Ammon's horn (tissue), 1 donor: ENCODE measurements at places on chromosomes 13 and 19.

GRCh38 chr19:18832306-18833140, 764 bp downstream of the UPF1 start:
- DNase-seq: no peak

GRCh38 chr19:39127812-39128515, 2.4 kb downstream of the PAK4 start:
- DNase-seq: no peak

- DNase-seq: peak; percentile 100
These were observed at the start of gene LIN37 for GRCh38 chr19:35748106-35749020. Gene LIN37 (plus strand): TSS chr19:35748576. CDS start chr19:35748725, 149 bp downstream.

GRCh38 chr19:48578891-48579290, 26.9 kb downstream of the SULT2B1 start:
- no peak for DNase-seq

DNA sequence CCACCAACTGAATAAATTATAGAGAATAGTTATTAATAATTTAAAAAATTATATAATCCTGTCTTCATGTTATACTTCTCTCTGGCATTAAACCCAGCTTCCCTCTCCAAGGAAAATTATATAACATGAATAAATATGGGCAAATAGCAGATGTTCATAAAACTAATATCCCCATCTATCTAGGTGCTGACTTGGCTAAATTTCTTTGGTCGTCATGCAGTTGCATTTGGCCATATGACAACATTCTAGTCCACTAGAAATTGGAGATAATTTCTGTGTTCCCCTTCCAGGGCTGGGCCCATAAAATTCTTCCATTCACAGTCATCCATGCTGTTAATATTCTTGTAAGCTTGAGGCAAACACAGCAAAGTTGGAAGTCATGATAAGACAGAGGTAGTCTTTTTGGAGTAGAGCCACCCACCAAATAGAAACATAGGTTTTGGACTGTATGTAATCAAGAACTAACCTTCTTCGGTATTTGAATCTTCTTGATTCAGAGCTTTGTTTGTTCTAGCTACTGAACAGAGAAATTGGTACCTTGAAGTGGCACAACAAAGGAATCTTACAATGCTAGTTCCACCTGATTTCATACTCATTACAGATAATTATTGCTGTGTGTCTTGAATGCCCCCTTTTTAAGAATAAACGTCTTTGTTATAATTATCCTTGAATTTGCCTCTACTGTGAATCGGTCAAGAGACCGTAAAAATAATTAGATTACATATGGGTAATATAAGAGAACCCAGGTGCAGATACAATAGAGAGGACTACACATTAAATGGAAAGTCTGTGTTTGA, 678.5 kb upstream of the PCDH20 start:
- no peak for DNase-seq

- DNase-seq: no peak
These were observed 124.2 kb downstream of the CACNA1A start for GRCh38 chr19:13381827-13382632.

DNA sequence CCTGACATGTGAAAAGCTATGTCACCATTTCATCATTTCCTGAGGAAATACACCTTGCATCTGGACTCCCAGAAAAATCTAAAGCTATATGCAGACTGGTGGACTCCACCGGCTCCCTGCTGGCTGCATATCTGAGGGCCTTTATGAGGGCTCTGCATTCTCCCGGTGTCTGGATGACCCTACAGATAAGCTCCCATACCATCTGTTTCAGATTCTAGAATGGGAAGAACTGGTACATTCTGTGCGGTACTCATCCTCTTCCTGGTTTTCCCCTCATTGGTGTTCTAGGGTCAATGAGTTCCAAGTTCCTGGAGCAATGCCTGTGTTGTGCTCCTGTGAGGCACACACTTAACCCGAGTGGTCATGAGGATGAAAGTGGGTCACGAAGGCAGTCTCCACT, 60.4 kb downstream of the COL4A1 start:
- no peak for DNase-seq

- no peak for DNase-seq
These were observed 56.8 kb upstream of the KLF12 start for GRCh38 chr13:74190999-74191398.

GRCh38 chr13:79621902-79622301, 140.9 kb downstream of the NDFIP2 start:
- DNase-seq: no peak

- DNase-seq: no peak
These were observed 8.3 kb upstream of the NAA16 start for GRCh38 chr13:41302743-41303142.

DNA sequence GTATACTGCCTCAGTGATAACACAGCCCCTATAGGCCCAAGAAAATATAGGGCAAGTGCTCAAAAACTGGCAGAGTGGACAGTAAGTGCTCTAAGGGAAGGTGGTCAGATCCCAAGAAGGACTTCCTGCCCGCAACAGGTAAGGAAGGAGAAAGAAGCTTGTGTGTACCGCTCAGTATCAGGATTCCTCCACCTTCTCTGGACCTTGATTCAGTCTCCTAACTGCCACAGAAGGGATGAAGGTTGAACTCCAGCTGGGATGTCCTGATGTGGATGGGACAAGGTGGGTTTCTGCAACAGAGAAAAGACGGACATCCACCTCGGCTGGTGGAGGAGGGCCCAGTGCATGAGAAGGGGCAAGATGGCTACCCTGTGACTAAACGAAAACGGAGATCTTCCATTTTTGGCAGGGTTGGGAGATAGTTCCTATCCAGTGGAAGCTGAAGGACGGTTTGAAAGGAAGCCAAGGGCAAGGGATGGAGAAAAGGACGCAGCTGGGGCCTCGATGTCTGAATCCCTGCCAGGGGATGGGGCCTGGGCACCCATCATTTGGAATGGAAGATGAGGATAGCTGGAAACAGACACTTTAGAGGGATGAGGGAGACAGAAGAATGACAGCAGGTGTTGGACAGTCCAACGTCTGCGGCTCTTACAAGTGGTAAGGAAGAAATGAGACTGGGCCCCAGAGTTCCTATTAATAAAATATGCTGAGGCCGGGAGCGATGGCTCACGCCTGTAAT, 1.3 kb upstream of the ATF5 start:
- no peak for DNase-seq

DNA sequence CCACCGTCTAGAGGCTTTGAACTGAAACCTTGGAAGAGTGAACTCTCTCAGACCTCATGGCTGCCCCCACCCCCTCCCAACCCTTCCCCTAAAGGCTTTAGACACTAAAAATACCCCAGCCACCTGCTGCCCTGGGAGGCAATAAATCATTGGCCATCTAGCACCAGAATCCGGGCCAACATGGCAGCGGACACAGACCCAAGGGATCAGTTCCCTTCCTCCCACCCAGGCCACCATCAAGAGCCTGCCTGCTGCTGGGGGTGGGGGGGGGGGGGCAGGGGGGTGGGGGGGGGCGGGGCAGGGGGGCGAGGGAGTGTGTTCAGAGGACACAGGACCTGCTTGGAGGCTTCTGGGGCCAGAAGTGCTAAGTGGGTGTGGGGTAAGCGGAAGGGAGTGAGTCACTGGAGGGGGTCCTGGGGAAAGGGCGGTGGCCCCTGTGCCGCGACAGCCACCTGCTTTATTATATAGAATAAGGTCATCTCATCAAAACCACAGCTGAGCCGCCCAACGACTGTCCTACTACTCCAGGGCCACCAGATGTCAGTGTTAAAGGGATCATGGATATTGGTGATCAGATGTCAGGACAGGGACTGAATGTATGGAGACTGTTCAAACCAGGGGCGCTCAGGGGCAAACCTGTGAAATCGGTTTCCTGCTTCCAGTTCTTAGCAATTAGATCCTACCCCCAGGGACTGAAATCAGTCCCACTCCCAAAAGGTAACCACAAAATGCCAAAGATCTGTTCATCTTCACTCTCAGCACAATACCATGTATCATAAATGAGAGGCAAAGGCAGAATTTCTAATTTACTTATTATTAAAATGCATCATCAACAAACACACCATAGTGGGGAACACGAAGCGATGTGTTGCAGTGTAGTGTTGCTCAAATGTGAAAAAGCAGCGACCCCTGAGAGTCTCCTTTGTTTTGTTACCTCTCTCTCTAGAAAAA, 24.3 kb downstream of the ARL11 start:
- peak; percentile 33 for DNase-seq

GRCh38 chr13:97724450-97724849, 229.0 kb upstream of the IPO5 start:
- peak; percentile 55 for DNase-seq

DNA sequence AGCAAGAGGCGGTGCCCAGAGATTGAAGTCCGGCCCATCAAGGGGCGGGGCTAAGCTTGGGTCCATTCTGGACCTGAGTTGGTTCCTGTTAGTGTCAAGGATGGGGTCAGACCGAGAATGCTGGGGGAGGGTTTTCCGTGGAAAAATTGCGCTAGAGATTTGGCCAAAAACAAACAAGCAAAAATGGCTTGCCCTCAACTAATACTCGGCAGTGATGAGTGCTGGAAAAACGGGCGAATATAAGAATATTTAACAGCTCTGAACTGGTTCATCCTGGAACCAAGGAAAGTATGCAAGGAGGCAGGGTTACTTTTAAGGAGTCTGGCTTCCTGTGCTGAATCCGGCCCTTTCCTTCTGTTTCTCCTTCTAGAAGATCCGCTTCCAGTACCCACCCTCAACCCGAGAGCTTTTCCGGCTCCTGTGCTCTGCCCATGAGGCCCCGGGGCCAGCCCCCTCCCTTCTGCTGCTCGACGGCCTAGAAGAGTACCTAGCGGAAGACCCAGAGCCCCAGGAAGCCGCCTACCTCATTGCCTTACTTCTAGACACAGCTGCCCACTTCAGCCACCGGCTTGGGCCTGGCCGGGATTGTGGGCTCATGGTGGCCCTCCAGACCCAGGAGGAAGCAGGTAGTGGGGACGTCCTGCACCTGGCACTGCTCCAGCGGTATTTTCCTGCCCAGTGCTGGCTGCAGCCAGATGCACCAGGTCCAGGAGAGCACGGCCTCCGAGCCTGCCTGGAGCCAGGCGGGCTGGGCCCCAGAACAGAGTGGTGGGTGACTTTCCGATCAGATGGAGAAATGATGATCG, 880 bp downstream of the SWSAP1 start:
- DNase-seq: no peak

DNA sequence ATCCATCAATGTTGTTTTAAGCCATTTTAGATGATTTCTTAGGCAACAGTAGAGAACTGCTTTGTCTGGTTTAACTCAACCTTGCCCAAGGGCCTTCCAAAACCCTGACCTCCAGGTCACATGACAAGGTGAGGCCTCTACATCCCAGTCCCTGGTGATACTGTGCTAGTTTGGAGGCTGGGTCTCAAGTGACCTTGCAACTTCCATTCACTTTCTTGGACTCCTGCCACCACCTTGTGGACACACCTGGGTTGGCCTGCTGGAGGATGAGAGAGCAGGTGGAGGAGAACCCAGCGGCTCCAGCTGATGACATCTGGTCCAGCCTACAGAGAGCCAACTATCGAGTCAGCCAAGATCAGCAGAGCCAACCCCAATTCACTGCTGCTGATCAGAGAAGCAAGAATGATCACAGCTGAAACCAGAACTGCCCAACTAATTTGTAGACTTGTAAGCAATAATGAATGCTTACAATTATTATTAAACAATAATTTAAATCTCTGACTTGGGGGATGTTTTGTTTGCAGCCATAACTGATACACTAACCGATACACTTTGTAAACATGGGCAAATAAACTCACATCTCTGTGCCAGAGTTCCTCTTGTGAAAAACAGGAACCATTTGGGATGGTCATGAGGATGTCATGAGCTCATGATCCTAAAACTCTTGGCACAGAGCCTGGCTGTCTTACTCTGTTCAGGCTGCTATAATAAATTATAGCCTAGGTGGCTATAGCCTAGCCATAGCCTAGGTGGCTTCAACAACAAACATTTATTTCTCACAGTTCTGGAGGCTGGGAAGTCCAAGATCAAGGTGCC, 11.5 kb downstream of the FAM187B start:
- DNase-seq: peak; percentile 58

GRCh38 chr19:39970675-39971379, at the start of gene PSMC4:
Gene PSMC4 (plus strand): TSS chr19:39971165. CDS start chr19:39971203, 38 bp downstream.
- peak; percentile 100 for DNase-seq
